Dorsolateral prefrontal cortex (tissue), 122 donors: ENCODE measurements at places on chromosomes 1 and 21.
A peak's percentile ranks its signal among the peaks of the same experiment; 100 is the strongest.

DNA sequence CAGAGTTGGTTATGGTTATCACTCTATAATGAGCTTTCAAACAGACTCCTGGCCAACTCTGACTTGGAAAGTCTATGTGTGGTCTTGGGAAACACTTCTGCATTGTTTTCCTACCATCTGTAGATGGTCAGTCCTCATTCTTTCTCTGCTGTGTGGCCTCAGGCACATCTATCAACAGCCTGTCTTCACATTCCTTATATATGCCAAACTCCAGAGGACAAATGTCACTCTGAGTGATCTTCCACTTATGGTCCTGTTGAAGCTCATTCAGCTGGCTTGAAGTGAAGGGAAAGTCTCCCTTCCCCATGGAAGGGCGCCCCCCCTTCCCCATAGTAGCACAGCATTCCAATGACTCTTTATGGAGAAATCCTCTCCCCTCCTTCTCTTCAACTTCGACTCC lies 58.7 kb downstream of the VANGL2 start:
- DNase-seq, result no peak

GRCh38 chr1:150151291-150152181 lies 1.8 kb downstream of the PLEKHO1 start:
- DNase-seq, result no peak

- DNase-seq, result no peak
Measured at GRCh38 chr1:206114692-206115640, 2.2 kb downstream of the AVPR1B start.

GRCh38 chr1:31748365-31748764 lies 15.8 kb downstream of the ADGRB2 start:
- no peak for DNase-seq

DNA sequence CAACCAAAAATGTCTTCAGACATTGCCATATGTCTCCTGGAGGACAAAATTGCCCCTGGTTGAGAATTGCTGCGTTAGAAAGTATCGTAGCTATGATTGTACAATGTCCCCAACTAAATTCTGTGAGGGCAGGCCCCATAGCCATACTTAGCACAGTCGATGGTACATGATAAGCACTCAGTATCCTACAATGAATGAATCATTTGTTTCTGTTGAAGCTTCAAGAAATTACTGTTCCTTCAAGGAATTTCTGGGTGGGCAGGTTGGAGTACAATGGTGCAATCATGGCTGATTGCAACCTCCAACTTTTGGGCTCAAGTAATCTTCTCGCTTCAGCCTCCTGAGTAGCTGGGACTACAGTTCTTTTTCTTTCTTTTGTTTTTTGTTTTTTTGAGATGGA lies 4.7 kb downstream of the CAP1 start:
- DNase-seq, result no peak

DNA sequence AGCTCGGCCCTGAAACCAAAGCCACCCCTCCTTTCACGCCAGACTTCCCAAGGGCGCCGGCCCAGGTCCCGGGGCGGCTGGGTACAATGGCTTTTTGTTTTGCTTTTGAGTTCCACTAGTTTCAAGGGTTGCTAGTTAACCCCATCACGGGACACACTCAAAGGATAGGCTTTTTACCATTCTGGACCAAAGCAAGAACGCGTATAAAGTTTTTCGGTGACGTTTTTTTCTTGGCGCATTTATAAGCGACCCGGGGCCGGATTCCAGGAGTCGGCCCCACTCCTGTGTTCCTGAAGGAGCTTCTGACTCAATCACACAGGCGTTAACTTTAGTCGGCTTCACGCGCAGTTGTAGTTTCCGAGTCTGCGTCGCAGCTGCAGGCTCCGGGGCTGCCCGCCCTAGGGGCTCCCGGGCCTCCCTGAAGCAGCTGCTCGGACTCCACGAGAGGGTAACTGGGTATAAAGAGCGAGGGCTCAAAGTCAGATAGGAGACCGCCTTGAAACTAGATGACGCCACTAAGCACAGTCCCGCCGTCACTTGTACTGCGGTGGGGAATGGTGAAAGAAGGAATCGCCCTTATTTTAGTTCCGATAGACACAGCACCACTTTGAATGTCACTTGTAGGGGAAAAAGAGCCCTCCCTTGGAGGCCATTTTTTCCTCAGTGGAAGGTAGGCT lies 707 bp upstream of the KLHL21 start:
- DNase-seq, result no peak

DNA sequence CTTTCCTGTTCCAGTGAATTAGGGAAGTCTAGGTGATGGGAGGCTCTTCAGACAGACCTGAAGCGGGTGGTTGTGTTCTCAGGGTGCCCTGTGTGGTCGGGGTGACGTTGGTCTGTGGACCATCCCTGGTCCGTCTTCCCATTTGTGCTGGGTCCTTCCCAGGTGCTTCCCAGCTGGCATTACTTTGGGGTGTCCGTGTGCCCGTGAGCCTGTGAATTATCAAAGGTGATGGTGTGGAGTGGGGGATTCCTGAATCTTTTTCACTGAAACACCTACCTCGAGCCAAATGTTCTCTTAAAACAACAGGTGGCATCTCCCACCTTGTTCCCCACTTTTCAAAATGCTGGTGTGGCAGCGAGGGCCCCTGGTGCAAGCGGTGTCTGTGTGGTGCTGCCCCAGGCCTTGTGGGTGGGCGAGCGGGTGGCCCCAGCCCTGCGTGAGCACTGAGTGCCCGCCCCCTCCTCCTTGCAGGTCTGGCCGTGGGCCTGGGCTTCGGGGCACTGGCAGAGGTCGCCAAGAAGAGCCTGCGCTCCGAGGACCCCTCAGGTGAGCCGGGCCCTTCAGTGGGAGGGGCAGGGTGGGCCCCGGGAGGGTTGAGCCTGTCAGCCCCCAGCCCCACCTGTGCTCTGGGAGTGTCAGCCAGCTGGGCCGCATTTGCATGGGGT lies 37.0 kb downstream of the COQ8A start:
- DNase-seq, result no peak

GRCh38 chr1:15758343-15758931 lies at the start of gene FBLIM1:
Gene FBLIM1 (plus strand): TSS chr1:15758795. CDS start chr1:15764984, 6,189 bp downstream.
- no peak for DNase-seq

- peak; percentile 6 for DNase-seq
Measured at GRCh38 chr1:3005771-3006170, 15.5 kb upstream of the ACTRT2 start.

DNA sequence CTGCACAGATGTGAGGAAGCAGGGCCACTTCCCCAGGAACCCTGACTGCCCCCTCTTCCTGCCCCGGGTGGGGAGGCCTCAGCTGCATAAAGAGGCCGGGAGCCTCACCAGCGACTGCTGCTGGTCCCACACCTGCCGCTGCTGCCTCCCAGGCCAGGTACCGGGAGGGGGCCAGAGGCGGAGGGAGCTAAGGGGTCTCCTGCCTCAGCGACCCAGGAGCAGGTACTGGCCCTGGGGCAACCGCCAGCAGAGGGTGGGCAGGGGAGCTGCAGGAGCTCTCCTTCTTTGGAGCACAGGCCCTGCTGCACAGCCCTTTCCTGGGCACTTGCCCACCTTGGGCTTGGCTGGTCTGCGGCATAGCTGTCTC lies 6.8 kb downstream of the GJC2 start:
- DNase-seq, result no peak

DNA sequence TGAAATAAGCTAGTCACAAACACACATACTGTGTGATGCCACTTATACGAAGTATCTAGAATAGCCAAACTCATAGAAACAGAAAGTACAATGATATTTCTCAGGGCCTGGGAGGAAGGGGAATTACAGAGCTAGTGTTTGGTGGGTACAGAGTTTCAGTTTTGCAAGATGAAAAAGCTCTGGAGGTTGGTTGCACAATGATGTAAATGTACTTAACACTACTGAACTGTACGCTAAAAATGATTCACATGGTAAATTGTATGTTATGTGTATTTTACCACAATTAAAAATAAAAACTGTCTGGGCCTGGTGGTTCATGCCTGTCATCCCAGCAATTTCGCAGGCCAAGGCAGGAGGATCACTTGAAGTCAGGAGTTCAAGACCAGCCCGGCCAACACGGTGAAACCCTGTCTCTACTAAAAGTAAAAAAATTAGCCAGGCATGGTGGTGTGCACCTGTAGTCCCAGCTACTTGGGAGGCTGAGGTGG lies 15.3 kb upstream of the FHAD1 start:
- DNase-seq, result no peak

GRCh38 chr1:75396745-75397144 lies 214.2 kb downstream of the SLC44A5 start:
- no peak for DNase-seq

DNA sequence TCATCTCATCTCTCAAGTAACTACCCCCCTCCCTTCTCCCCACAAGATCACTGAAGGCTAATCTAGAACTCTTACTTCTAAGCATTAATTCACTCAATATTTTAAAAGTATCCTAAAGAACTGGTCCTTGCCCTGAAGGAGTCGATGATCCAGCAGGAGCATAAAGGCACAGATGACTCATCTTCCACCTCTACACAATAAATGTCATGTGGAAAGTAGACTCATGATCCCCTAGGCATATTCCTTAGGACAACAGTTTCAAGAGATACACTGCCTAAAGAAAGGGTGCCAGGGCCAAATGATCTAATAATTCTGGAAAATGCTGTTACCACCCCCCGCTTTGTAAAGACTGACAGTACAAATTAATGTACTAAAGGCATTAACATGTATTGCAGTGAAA lies 85.8 kb upstream of the DIRAS3 start:
- DNase-seq, result no peak

GRCh38 chr1:90730243-90731022 lies 13.3 kb upstream of the BARHL2 start:
- no peak for DNase-seq

GRCh38 chr1:52601991-52602855 lies at the start of gene GPX7:
Gene GPX7 (plus strand): TSS chr1:52602371. CDS start chr1:52602410, 39 bp downstream.
- DNase-seq, result peak; percentile 36

DNA sequence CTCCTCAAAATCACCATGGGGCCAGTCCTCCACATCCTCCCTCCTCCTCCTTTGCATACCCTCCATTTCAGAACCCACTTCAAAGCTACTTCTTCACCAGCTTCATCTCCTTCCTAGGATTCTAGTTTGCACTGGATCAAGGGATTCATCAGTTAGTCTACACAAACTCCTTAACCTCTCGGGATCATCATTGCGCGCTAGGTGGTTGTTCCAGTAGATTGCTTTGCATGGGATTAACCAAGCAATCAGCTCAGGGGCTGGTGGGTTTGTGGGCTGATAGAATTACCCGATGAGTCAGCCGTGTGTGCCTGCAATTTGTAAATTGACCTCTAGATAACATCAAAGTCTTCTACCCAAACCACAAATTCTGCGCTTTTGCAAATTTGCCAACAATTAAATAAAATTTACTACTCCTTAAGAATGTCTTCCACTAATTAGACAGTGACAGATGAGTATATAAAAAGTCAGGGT lies 7.7 kb downstream of the KANK4 start:
- no peak for DNase-seq

- no peak for DNase-seq
Measured at GRCh38 chr1:241465673-241466072, 53.9 kb downstream of the FH start.

- no peak for DNase-seq
Measured at GRCh38 chr21:25409978-25410377, 197.3 kb downstream of the MRPL39 start.

- no peak for DNase-seq
Measured at GRCh38 chr1:3355894-3356826, 98.3 kb upstream of the ARHGEF16 start.

DNA sequence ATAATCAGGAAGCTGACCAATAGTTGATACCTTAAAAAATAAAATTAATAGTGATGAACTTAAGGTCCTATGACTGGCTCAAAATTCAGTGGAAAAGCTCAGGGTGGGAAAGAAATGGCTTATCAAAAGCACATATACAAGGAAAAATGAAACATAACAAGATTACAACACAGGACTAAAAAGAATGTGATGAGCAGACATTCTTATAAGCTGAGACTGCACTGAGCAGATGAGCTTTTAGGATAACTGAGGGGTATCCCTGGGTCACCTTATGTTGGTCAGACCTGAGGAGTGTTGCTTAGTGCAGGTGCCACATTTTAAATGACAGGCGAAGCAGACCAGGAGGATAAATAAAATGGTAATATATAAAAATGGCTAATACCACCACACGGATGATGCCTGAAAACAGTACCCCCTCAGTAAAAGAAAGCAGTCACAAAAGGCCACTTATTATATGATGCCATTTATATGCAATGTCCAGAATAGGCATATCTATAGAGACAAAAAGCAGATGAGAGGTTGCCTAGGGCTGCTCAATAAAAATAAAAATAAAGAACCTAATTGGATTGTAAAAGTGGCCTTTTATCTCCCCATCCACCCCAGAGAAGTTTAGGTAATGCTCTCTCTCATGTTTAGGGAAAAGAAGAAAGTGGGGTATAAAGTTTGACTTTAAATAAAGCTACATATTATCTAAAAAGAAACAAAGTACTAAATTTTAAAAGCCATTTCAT lies 163.9 kb downstream of the SLC45A1 start:
- DNase-seq, result no peak

- no peak for DNase-seq
Measured at GRCh38 chr21:45386728-45387371, 18.1 kb upstream of the COL18A1 start.

DNA sequence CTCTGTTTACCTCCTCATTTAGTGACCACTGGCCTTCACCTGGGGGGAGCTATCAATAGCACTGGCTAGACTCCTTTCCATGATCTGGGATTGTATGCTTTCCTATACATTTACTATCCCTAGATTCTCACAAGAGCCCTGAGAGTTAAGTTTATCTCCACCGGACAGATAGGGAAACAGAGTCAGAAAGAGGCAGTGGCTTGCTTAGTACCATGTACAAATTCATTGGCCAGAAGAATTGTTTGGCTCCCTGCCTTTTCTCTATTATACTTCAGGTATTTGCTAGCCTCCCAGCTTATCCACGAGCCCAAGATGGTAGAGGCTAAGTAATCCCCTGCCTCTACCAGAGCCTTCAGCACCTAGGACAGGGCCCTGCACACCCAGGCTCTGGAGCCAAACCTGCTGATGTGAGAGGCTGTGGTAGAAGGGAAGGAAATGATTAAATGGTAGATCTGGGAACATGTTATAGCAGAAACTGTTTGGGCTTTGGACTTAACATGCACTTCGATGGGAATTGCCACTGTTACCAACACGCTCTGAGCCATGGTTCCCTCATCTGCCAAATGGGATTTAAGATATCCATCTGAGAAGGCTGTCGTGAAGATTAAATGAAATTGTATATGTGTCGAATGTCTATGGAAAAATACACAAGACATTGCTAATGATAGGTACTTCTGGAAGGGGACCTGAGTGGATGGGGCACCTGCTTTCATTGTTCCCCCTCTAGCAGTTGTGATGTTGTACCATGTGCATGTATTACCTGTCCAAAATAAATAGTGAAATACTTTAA lies 3.1 kb upstream of the BLACAT1 start:
- DNase-seq, result no peak
